CD4-positive, alpha-beta T cell treated with Interleukin-10 for 1 hour (primary cell): ENCODE measurements at places on chromosomes 3 and 15.
A peak's percentile ranks its signal among the peaks of the same experiment; 100 is the strongest.

- no peak for DNase-seq
Measured at GRCh38 chr3:132872711-132873110, 150.5 kb upstream of the NPHP3 start.

- DNase-seq: no peak
Measured at GRCh38 chr15:70604666-70605315, 158.6 kb downstream of the UACA start.

GRCh38 chr15:92417716-92418115, 24.0 kb downstream of the ST8SIA2 start:
- DNase-seq: no peak

DNA sequence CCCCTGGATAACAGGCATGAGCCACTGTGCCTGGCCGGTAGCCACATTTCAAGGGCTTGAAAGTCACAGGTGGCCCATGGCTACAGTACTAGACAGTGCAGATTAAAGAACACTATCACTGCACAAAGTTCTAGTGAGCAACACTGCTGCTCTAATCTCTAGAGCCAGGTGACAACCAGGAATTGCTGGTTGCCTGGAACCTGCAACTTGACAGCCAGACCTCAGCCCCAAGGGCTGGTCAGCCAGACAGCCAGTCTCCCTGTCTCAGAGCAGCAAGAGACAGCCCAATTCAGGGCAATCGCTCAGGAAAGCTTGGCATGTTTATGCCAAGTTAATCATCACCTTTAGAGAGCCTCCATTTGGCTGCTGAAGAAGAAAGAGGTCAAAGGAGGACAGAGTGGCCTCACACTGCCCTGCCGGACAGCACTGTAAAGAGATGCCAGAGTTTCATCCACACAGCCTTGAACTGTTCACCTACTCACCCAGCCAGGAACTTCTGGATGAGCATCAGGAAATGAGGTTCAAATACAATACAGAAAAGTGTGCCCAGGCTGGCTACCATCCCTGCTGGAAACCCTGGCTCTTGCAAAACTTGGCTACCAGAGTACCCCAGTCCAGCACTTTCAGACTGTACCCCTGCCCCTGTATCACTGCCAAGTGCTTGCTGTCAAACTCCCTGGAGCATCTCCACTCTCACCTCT, 6.0 kb downstream of the CCDC12 start:
- no peak for DNase-seq

DNA sequence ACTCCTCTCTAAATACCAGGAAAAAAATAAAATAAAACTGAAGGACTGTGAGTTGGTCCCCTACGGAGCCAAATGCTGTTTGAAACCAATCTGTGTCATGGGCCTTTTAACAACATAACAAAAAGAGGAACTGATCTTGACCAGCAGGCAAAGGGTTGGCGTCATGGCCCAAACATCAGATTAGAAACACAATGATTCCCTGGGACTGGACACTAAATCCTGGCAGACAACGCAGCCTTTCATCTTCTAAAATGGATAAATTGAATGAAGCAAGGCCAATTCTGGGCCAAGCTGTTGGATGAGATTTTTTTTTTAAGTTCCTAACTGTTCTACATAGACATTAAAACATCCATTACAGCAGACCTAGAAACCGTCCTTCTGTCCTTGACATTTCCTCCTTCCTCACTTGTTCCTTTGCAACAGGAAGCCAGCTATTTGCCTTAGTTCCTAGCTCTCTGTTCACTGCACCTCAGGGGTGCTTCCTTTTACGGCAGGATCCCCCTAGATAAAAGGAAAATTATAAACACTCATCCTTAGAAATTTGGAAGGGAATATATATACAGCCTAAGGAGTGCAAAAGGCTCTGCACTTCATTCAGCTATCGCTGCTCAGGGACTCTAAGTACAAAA, 21.6 kb upstream of the TAFA4 start:
- no peak for DNase-seq

- no peak for DNase-seq
Measured at GRCh38 chr15:59329570-59330350, 42.9 kb downstream of the MYO1E start.

- no peak for DNase-seq
Measured at GRCh38 chr3:8837162-8837561, 67.7 kb upstream of the OXTR start.

- DNase-seq: no peak
Measured at GRCh38 chr15:55627730-55628368, 39.7 kb upstream of the PYGO1 start.

DNA sequence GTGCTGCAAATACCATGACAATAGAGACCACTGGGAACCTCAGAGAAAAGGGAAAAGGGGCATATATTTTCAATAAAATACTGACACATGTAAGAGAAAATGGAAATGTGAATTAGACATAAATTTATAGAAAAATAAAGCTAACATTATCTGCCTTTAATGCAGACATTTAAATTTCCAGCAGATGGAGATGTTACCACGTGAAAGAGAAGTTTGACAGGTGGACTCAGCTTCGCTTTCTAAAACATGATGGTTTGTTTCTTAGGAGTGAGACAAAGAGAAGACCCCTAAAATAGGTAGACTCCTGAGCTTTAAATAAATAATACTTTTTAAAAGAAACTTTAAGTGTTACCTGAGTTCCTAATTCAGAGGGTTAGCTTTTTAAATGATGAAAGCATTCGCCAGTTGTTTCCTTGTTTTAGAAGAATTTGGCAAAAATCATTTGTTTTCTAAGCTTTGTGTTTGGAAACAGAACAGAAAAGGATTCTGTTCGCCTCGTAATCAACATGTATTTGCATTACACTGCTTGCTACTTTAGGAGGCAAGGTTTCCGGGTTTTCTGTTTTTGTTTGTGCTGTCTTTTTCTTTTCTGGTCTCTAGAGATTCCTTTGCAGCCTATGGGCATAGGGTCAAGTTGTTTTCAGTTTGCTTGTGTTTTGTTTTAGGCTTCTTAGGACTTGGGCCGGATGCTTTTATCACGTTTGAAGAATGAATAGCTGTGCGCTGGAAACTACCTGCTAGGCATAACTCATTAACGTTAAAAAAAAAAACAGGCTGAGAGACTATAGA, 271.4 kb downstream of the THSD4 start:
- DNase-seq: peak; percentile 39

- no peak for DNase-seq
Measured at GRCh38 chr3:100647657-100648056, 38.3 kb downstream of the ADGRG7 start.

DNA sequence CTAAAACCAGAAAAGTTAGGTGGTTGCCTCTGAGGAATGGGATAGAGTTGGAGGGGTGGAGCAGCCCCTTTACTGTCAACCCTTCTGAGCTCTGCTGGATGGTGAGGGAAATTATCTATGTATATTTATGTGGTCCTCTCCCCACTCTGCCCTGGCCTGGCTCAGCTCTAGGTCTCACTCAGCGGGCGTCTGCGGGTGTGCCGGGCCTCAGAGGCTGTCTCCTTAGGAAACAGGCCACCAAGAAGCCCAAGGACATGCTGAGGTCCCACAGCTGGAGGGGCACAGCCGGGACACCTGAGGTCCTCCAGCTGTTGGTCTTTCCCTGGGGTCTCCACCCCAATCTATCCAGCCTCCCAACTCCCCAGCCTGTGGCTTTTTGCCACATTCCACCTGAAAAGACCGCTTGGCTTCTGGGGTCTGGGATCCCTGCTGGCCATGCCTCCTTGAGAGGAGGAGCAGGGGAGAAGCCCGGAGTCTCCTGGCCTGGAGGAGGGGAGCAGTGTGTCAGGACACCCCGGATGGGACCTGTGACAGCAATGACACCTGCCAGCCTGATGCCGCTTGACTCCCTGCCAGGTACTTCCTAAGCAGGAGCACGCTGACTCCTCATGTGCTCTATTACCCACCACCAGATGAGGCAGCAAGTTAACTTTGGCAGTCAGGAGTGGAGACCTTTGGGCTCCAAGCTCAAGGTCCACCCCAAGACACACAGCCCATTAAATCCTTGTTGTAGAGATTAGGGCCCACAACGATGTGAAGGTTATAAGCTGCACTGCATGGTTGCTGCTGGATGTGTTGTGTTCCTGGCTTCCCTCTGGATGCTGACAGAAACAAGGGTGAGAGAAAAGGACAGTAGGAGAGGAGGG, at the start of gene SLC28A1:
SLC28A1 (plus strand) TSS at position 747 of the 866 bp plus-strand sequence. CDS start 3,099 bp downstream, outside the sequence.
- DNase-seq: no peak

DNA sequence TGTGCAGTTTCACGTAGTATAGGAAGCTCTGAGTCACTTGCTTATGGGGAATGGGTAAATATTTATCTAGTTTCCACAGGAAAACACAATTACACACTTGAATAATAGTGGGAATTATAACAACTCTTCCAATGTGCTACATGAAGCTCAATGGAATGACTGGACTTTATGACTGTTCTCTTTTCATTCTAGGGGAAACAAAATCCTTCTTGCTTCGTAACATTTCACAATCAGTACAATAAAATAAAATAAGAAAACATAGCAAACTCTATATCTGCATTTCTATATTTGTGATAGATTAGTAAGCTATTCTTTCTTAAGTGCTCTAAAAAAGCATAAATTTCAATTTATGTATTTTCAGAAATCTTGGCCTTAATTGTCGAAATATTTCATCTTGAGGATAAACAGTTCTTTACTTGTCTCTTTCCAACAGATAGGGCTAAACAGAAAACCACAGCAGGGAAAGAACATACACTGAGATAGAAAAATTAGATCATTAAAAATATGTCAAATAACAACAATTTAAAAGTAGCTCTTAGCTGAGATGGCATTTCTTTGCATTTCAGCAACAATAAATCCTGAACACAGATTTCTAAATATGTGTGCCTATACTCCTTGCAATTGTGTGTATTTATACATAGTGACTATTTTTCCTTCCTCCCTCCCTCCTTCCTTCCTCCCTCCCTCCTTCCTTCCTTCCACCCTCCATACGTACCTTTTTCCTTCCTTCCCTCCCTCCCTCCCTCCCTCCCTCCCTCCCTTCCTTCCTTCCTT, 395.5 kb upstream of the KCNMB2 start:
- DNase-seq: no peak

- DNase-seq: no peak
Measured at GRCh38 chr15:43702174-43702573, 8.5 kb downstream of the CKMT1A start.

DNA sequence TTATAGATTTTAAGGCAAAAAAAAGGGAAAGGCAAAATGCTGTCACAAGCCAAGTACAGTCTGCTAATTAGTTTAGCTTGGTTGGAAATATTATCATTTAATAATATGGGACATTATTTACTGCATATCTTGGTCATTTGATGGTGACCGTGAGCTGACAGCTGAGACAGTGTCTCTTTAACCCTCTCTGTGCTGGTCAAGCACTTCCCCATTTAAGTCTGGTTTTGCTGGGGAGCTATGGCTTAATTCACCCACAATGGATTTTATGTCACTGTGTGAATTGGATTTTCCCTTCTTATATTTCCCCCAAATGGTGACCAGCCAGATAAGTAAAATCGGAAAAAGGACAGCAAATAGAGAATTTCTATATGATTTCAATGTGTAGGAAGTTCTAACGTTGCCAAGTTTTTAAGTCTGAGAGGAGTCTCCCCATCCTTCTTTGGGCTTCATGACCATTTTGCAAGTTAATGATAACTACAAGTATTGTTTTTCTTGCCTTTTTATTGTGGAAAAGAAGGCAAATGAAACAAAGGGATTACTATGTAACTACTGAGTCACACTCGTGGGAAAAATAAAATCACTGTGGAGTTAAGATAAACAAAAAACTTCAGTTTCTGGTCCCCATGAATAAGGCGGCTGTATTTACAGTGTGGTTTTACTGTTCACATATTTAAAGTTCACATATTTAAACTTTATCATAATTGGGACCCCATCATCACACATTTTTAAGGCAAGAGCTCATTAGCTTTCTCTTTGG, 373.5 kb downstream of the NR2F2 start:
- DNase-seq: no peak

- DNase-seq: no peak
Measured at GRCh38 chr3:142433110-142433509, 14.7 kb downstream of the XRN1 start.

- DNase-seq: no peak
Measured at GRCh38 chr3:12237912-12238650, 50.8 kb upstream of the PPARG start.

DNA sequence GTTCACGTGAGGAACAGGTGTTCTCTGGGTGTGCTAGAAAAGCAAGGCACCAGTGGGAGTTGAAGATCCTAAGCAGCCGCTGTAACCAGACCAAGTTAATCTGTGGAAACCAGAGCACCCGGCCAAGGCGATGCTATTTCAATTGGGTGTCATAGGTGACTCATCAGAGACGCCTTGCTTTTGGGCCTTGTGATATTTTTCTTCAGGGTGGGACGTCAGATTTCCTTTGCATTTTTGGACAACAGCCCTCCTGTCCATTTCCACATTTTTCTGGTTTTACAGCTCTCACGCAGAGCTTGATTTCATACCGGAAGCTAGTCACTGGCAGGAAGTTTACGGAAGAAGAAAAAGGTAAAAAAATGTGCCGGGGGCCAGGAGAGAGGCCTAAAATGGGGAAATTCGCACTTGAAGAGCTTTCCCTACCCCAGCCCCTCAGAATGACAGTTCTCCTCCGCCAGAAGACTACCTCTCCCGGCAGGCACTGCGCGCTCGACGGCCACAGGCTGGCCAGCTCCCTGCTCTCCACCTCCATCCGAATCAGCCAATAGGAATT, 471 bp upstream of the KBTBD8 start:
- no peak for DNase-seq
